T1000 (cell line): ENCODE measurements at places on chromosomes 13 and 19.

DNA sequence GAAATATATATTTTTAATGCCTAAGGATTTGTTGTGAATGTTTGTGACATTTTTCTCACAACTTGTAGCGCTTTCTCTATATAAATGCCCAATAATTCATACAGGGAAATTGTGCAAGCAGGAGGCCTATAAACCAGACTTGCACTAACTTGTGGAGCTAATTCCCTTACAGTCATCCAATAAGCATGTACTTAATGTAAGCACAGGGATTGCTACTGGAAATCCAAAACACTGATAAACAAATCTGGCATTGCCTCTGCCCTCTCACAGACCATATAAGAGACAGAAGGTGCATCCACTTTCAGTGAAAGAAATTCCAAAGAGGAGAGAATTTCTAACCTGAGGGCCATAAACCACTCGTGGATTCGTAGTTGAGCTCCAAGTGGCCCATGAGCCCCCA is 518.8 kb downstream of the MYO16 start:
- no peak for DNase-seq

GRCh38 chr13:25503856-25504255 is 132.1 kb downstream of the ATP8A2 start:
- no peak for DNase-seq

GRCh38 chr19:34336781-34337271 is 28.2 kb upstream of the GPI start:
- no peak for DNase-seq

GRCh38 chr13:48783181-48783630 is 129.5 kb downstream of the CYSLTR2 start:
- DNase-seq, result peak; percentile 35

DNA sequence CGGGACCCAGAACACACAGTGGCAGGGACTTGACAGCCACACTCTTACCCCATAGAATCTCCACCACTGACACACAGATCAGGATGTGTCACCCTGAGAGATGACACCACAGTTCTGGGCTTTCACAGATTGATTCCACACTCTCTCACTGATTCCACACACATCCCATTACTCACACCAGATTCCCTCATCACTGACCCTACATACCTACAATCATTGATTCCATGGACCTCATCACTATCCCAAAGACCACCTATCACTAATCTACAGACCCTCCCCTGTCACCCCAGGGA is 57.6 kb upstream of the ZNF527 start:
- DNase-seq, result no peak

DNA sequence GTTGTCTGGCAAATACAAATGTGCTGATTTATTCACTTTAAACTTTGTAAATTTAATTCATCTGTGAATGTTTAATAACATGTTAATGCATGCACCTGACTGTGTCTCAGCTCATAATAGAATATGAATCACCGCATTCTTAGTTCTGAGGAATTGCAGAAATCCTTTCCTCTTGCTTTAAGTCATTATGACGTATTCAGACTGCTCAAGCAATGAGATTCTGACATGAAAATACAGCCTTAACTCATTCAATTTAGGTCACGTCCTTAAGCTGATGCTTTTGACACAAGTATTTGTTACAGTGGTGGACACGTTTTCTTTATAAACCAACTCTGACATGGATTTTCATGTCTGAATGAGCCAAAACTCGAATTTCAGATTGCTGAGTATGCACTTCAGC is 541.0 kb upstream of the KLF12 start:
- DNase-seq, result no peak

DNA sequence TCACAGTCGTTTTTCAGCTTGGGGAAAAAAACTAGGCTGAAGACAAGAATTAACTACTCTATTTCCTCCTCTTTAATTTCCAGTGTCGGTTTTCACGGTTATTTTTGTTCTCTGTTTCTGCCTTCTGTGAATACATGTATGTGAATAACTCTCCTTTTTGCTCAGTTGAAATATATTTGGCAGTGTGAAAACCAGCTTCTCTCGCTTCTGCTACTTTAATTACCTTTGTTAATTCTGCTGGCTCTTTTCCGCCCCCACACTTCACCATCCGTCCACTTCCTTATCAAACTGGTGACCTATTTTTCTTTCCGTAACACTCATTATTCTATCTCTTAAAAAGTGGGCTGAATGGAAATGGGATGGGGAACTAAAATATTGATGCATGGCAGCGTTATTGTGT is 126.4 kb downstream of the POU4F1 start:
- no peak for DNase-seq

- DNase-seq, result no peak
Measured at GRCh38 chr19:7799640-7800355, 30.2 kb upstream of the EVI5L start.

- no peak for DNase-seq
Measured at GRCh38 chr19:16611121-16611520, 16.9 kb downstream of the MED26 start.

DNA sequence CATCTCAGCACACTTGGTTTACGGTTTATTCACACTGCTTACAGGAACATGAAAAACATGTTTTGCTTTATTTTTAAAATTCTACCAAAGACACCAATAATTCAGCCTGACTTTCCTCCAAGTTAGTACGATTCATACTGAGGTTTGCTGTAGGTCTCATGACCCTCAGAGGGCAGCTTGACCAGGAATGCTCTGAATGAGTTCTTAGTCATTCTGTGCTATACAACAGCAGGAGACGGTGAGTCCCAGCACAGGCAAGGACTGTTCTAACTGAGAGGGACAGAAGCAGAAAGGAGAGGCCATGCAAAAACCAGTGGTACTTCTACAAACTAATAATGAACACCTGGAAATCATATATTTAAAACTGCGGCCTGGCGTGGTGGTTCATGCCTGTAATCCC is 6.4 kb downstream of the GRTP1 start:
- DNase-seq, result no peak

DNA sequence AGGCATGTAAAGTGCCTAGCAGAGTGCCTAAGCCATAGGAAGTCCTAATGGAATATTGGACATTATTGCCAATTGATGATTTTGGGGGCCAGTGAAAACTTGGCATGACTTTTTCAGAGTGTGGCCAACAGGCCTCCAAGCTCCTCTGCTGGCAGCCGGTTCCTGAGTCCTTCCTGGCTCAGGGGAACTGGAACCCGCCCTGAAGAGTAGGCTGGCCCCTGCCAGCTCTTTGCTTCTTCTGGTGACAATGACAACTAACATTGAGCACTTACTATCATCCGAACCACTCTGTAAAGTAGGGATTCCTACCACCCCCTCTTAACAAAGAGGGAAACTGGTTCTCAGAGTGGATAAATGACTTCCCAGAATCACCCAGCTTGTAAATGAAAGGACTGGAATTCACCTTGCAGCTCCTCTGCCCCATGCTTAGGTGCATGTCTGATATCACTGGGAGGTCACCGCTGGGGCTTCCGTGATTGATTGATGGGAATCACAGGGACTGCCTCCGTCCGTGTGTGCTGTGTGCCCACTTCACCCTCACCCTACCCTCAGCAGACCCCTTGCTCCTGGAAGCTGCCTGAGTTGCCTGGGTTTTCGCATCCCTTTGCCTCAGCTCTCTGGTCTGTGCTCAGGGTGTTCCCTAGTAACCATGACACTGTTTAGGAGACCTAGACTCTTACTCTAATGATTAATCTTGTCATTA is 50.6 kb downstream of the TNFRSF19 start:
- no peak for DNase-seq

GRCh38 chr19:44573627-44574026 is 39.7 kb upstream of the IGSF23 start:
- DNase-seq, result no peak

DNA sequence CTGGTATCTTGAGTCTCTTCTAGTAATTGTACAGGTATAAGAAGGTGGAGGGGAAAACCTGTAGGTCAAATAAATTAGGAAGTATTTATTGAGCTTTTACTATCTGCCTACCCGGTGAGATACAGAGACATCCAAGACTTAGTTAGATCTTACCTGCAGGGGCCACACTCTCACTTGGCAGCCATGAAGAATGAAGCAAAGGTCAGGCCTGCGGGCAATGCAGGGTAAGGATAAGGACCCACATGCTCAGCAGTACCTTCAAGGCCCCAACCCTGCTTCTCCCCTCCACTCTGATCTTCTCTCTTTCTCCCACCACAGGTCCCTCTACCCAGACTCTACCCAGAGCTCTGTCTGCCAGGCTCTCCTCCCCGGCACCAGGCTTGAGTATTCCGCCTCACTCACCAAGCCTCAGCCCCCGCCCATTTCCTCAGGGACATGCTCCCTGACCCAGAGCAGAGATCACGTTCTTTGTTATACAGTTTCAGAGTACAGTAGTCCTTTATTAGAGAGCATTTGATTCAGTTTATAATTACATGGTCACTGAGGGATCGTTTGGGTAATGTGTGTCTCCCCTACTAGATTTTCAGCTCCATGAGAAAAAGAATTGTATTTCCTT is 18.9 kb upstream of the CLDN10 start:
- no peak for DNase-seq

- DNase-seq, result no peak
Measured at GRCh38 chr19:42132030-42132628, at the start of gene POU2F2. POU2F2 (minus strand) TSS chr19:42132446; CDS start chr19:42132411, 35 bp downstream.

DNA sequence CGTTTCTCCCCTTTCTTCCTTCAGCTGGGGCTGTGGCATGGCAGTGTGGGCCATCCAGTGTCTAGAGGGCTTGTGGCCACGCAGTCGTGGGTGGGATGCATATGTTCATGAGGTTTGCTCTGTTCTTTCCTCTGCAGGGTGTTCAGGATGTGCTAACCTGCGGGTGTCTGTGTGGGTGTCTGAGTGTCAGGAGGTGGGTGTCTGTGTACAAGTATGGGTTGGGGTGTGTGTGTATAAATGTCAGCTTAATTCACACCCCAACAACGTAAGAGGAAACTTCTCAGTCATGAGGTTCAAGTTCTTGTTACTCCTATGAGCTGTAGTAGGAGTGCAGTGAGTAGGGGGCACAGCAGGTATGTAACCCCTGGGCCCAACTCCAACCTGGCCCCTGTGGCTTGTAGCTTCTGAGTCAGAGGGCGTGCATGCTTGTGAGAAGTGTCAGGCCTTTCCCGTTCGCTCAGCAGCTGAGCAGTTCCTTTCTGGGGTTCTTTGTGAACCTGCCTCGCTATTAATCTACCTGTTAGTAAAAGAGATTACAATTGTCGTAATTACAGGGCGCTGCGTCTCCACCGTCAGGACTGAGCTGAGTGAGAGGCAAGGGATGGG is 49.1 kb downstream of the NFIX start:
- no peak for DNase-seq

GRCh38 chr13:74145249-74145975 is 11.2 kb upstream of the KLF12 start:
- DNase-seq, result no peak
